ENCODE measurements at places on chromosomes 16 and 17.

DNA sequence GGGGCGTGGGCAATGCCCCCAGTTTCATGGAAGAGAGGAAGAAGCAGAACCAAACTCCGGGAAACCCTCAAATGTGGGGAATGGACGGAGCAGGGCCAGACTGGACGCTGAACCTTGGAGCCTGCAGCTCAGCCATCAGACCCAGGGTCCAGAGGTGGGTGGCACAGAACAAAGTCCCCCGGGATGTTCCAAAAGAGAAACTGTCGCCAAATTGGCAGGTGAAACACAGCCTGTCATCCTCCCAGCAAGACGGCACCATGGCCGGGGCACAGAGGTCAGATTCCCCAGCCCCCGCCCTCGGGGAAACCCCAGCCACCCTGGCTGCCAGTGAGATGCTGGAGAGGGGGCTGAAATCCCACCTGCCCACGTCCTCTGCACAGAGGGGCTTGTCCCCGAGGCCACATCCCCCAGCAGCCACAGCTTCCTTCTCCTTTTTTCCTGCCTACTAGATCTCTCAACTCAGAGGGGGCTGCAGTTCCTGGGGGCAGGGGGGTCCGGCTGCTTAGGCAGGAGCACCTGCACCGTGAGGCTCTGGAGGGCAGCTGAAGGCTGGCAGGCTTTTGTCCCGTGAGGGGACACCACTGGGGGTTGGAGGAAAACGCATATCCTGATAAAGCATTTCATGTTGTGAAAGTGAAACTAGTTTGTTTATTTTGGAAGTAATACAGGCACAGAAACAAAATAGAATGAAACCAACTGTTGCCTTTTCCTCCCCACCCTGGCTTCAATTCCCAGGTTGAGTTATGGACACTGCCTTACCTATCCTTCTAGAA lies 1.2 kb upstream of the SECTM1 start:
- no peak for DNase-seq

- DNase-seq = no peak
Observed at GRCh38 chr16:27618606-27619327, 68.8 kb downstream of the KATNIP start.

DNA sequence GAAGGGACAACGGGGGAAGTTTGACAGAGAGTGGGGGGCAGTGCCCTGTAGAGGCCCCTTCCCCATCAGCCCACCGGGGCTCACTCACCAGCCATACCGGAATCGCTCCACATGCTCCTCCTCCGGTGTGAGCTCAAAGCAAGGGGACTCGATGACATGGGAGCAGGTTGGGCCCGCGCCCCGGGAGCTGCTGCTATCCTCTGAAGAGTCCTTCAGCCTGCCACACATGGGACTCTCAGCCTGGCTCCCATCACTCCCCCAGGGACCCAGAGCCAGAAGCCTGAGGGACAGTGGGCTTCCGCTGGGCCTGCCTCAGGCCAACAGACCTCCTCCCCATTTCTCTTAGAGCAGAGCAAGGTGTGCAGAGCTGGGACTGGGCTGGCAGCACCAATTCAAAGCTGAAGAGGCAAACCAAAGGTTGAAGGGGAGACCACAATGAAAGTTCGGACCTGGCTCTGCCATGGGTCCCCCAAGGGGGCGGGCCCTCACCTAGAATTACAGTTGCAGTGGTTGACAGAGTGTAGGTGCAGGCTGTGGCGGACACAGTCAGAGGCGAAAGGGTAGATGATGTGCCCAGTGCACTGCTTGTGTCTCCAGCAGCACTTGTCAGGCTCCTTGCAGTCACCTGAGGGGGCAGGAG lies 7.3 kb downstream of the PROCA1 start:
- no peak for DNase-seq

DNA sequence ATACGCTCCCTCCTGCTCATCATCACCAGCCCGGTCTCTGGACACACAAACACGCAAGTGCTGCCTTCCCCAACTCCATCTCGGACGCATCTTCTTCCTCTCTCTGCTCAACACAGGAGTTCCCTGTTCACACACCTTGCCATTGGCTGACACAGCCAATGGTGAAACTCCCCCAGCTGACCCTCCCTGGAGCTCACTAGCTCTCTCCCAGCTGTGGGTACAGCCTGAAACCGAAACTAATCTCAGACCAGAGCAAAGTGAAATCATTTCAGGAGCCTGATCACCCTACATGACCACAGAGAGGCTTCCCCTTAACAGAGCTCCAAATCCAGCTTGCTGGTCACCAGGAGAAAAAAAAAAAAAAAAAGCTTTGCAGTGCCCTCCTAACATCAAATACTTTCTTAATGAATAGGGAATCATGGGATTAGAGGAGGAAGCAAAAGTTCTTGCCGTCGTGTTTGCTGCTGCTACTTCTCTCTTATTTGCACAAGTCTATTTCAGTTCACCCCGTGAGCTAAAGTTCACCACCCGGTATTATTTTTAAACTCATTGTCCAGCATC lies 8.3 kb downstream of the CUEDC1 start:
- no peak for DNase-seq

DNA sequence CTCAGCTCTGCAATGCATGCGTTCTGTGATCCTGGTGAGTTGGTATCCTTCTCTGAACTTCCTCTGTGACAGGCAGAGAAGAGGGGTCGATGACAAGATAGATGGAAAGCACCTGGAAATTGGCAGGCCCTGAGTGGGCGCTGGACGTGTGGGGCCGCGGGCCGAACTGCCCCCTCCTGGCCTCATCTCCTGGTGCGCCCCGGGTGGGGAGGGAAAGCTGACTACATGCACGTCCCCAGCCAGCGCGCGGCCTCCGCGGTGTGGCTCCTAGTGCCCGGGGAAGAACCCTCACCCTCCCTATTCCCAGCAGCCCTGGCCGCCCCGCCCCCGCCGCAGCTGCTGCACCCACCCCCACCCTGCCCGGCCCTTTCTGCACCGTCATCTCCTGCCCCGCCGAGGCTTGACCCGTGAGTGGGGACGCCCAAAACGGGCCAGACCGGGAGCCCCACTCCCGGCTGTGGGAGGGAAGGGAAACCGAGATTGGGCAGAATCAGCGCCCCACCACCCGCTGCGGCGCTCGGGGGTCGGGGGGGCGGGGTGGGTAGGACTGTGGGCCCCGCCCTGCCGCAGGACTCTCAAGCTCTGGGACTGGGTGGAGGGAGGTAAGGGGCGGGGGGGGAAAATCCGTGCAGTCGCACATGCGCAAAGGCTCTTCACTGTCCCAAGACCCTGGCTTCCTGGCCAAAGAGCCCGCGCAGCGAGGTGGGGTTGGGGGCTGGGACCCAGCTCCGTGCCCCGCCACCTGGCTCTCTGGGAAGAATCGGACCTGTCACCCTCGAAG lies at the start of gene NOL3:
Gene NOL3, plus strand, starts transcription at position 371 of the 781 bp plus-strand sequence.
- no peak for DNase-seq

DNA sequence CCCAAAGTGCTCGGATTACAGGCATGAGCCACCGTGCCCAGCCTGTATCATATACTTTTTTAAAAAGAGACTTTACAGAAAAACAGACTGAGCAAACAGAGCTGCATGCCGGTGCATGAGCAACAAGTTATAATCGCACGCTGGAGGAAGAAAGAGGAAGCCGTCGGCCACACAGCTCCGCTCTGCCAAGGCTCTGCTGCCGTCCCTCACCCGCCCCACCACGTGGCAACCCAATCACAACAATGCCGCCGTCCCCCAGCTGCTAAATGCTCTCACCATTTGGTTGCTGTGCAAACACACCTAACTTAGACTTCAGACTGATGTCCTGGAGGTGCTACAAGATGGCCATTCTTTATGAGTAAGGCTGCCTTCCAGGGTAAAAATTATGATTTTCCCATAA lies 83.5 kb downstream of the ADCY9 start:
- no peak for DNase-seq

GRCh38 chr17:57858838-57859237 lies 9.0 kb upstream of the MRPS23 start:
- no peak for DNase-seq

DNA sequence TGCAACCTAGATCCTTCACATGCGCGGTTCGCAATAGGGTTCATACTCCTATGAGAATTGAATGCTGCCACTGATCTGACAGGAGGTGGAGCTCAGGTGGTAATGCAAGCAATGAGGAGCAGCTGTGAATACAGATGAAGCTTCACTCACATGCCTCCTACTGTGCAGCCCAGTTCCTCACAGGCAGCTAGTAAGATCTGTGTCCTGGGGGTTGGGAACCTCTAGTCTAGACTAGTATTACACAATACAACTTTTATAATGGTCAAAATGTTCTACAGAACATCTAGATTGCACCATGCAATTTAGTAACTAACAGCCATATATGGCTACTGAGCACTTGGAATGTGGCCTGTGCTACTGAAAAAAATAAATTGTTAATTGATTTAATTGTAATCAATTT lies 26.7 kb downstream of the ABCA5 start:
- DNase-seq = no peak

DNA sequence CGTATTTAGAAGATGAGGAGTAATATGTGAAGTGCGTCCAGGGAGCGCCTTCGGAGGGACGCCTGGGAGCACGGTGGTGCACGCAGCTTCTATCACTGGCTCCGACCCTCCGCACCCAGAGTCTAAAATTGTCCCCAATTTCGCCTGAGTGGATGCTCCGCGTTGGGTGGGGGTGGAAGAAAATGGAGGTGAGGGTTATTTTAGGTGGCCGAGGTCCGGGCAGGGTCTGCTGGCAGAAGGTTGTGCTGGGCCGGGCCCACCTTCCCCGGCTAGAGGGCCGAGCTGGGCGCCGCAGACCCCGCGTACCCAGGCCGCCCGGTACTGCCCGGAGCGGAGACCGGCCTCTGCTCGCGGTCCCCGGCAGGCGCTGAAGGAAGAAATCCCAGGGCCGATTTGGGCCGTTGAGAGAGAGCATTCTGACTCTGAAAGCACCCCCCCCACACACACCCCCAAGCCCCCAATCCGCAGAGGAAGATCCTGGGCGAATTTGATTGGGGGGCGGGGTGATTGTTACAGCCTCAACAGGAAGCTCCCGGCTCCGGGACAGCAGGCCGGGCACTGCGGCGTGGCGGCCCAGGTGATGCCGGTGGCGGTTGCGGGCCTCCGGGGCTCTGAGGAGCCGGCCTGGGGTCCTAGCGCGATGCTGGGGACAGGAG lies 3.0 kb downstream of the BAHCC1 start:
- DNase-seq = no peak

DNA sequence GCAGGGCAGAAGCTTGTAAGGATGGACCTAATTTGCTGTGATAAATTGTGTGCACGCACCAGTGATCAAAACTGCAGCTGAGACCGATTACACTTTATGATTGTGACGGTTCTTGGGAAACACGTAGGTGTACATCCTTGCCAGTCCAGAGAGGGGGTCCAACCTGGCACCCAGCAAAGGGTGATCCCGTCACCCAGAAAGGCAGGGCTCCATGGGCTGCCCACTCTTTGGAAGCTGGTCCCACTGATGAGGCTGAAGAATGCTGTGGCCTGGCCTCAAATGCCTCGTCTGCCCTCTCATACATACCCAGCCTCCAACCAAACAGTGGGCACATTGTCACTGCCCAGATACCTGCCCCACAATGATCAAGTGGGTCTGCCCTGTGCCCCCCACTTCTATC lies 132.0 kb downstream of the C16orf78 start:
- no peak for DNase-seq

DNA sequence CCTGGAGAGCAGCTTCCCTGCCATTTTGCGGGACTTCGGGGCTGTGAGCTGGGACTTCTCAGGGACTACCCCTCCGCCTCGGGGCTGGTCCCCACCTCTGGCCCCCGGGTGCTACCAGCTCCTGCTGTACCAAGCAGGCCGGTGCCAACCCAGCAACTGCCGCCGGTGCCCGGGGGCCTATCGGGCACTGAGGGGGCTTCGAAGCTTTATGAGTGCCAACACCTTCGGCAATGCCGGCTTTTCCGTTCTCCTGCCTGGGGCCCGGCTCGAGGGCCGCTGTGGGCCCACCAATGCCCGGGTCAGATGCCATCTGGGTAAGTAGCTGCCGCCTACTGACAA lies 1.3 kb downstream of the ASPHD1 start:
- DNase-seq = no peak

DNA sequence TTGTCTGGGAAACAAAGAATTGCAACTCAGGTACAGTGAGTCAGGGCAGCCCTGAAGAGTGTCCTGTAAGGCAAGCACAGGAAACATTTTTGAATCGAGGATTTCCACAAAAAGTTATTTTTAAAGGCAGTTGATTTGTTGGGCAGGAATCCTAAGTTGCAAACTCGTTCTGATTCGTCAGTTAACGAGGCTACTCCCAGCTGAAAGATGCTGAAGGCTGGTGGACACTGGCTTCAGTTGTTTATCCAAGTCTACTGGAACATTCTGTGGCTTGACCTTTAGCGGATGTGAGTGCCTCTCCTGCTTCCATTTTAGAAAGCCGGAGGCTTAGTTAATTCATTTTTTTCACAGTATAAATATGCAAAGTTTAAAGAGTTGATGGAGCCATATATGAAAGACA lies 84.2 kb downstream of the KCNJ12 start:
- DNase-seq = no peak

GRCh38 chr17:39364236-39365025 lies 37.0 kb downstream of the FBXL20 start:
- DNase-seq = no peak

GRCh38 chr16:12881182-12881581 lies 20.2 kb upstream of the SHISA9 start:
- no peak for DNase-seq

DNA sequence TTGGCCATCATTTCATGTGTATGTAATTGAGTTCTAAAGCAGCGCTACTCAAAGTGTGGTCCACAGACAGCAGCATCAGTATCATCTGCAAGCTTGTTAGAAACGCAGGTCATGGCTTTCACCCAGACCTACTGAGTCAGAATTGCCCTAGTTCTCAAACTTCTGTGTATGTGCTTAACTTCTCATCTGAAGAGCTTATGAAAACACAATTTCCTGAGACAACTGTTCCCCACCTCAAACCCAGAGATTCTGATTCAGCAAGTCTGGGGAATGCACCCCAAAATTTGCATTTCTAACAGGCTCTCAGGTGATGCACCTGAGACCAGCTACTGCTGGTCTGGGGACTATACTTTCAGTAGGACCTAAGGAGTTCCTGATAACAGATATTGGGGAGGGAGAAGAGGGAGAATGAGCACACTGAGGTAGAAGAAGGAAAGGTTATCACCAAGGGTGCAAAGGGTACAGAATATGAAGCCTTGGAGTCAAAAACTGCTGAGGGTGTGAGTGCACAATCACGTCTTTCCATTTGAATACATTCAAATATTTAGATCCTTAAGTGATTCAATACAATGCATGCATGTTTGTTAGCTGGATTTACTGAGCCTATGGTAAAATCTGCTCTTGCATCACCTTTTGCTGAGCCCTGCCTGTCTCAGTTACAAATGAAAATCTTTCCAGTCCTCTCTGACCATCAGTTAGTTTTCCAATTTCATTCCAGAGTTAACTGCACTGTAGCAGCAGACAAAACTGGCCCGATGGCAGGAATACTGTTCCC lies 29.2 kb upstream of the SKAP1 start:
- DNase-seq = no peak

- no peak for DNase-seq
Observed at GRCh38 chr16:56302506-56302905, 111.2 kb downstream of the GNAO1 start.

GRCh38 chr16:11133344-11133943 lies 122.6 kb downstream of the SOCS1 start:
- no peak for DNase-seq

GRCh38 chr17:78719630-78720298 lies 62.3 kb downstream of the CYTH1 start:
- DNase-seq = no peak

- no peak for DNase-seq
Observed at GRCh38 chr16:57600048-57600835, 28.2 kb upstream of the ADGRG1 start.

Data from stimulated activated CD8-positive, alpha-beta memory T cell treated with anti-CD3 and anti-CD28 coated beads, Interleukin-4, amount 100 ng/mL, for 4 hours (primary cell).